ENCODE measurements at places on chromosomes 2 and 18.
A peak's percentile ranks its signal among the peaks of the same experiment; 100 is the strongest.

- DNase-seq: no peak
Observed at GRCh38 chr18:72541871-72542332, 2.2 kb downstream of the CBLN2 start.

GRCh38 chr2:33133454-33133952 is 186.8 kb downstream of the LTBP1 start:
- DNase-seq: no peak

DNA sequence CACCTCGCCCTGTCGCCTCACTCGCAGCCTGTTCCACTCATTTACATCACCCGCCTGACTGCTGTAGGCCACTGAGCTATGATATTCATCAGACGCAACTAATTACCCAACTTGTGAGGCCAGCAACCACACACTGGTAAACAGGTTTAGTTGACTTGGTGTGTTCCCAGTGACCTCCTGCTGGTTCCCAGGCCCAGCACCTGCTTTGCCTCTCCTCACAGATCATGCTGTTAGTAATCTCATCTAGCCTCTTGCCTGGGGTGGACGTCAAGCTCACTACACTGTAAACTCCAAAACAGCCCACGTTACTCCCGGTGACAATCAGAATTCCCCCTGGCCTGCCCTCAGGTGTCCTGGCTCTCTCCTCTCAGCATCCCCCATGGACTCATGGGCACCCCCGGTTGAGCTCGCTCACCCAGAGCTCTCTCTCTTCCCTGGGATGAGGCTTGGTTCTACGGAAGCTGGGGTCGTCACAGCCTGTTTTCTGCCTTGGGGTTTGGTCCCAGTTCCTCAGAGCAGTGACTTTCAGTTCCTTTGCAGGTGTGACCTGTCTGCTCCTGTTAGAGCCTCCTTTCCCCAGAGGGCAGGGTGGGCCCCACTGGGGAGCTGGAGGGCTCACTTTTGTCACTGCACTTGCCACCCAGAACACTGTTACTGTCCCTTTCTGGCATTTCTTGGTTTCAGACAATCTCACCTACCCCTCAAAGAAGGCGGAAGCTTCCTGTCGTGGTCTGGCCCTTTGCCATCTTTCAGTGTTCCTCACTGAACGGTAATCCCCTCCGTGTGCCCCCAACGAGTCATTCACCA is 40.3 kb downstream of the INPP5D start:
- peak; percentile 95 for DNase-seq

DNA sequence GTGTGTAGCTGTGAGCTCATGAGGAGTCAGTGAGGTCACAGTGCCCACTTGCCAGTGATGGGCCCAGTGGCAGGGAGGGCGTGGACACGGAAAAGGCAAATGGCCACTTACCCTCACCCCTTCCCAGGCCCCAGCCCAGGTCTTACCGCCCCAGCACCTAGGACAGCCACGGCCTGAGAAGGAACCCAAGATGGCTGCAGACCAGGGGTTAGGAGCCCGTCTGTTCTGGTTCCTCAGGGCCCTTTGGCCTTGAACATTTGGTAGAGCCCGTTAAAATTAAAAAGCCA is 74.1 kb downstream of the EMX1 start:
- no peak for DNase-seq

DNA sequence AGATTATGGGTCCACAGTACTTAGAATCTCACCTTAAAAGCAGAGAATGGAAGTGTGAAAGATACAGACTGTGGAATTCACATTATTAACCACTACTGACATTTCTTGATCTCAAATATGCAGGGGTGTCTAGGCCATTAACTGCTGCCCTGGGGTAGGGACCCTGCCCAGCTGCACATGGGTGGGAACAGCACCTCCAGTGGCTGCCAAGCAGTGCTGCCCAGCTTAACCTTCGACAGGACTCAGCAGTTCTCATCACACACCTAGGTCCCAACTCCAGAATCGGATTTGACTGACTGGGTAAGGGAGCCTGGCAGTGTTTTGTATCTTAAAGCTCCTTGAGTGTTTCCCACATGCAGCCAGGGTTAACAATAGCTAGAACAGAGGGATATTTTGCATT is 14.9 kb downstream of the ERFE start:
- DNase-seq: no peak

GRCh38 chr2:8006181-8006580 is 675.7 kb upstream of the ID2 start:
- DNase-seq: no peak

GRCh38 chr2:199570934-199571333 is 113.2 kb upstream of the SATB2 start:
- no peak for DNase-seq

GRCh38 chr2:74735009-74735408 is 81.0 kb downstream of the SEMA4F start:
- DNase-seq: no peak

DNA sequence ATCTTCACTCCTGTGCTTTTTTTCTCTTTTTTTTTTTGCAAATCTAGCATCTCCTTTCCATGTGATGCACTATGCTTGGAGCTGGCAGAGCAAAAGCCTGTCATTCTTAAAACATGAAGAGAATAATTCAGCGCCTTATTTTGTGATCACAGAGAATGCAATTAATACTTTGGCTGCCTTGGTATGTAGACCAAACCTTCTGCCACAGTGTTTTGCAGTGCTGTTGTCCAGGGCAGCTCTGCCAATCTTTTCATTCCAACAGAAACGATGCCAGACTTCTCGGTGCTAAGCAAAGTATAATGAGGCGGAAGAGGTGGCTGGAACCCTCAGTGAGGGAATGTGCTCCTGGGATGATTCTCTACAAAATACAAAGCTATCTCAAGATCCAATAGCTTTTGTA is 25.6 kb downstream of the BCL2 start:
- no peak for DNase-seq

- DNase-seq: no peak
Observed at GRCh38 chr2:46963941-46964673, 48.5 kb upstream of the MCFD2 start.

Measured in stimulated activated naive B cell treated with anti-CD40 and anti-IgM and Interleukin-4, amounts not matched to agents 10 μg/mL and 1 μg/mL and 100 μg/mL, for 72 hours (primary cell).